ENCODE measurements at places on chromosomes 7 and 10. TPM values are rescaled to one million over a fixed set of nuclear protein-coding genes. Genes with fewer than 3 reads are reported as not detected.

Gene UCN3
- not detected for total RNA-seq

Gene OPN4
- not detected for total RNA-seq

DNA sequence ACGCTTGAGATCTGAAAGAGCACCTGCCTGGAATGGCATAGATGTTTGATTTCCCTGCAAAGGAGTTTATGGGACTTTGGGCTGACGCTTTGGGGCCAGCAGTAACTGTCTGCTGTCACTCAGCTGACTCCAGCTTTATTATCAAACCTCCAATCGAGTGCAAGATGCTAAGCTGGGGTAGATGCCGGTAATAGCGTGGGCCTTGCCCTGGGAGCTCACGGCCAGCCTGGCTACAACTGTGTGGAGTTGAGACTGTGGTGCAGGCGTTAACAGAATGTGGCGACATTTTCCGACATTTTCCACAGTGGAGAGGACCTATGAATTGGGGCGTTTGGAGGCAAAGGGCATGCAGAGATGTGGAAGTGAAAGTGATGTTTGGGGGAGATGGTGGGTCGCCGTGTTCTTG is 1.3 kb downstream of the CHST12 start:
- H3K27ac ChIP-seq: peak overlapping the region; percentile 99
- H3K36me3 ChIP-seq: peaks cover 25% of the 10 kb centered on the region

GRCh38 chr7:22612776-22613175 is 112.8 kb upstream of the STEAP1B start:
- no peak for DNase-seq
- no peak overlapping the region for H3K4me3 ChIP-seq
- H3K36me3 ChIP-seq: peaks cover 4% of the 10 kb centered on the region
- no peak overlapping the region for H3K27ac ChIP-seq

GRCh38 chr10:121981346-121981745 is 6.3 kb upstream of the NSMCE4A start:
- DNase-seq: no peak
- H3K4me3 ChIP-seq: no peak overlapping the region
- H3K27me3 ChIP-seq: peaks cover 3% of the 10 kb centered on the region
- H3K27ac ChIP-seq: no peak overlapping the region

- peaks cover 13% of the 10 kb centered on the region for H3K27me3 ChIP-seq
- H3K4me3 ChIP-seq: no peak overlapping the region
- no peaks in the 10 kb centered on the region for H3K36me3 ChIP-seq
- DNase-seq: no peak
- peaks cover 7% of the 10 kb centered on the region for H3K4me1 ChIP-seq
Measured at GRCh38 chr10:103781329-103782061, 73.9 kb downstream of the SH3PXD2A start.

- no peaks in the 10 kb centered on the region for H3K4me1 ChIP-seq
- H3K27ac ChIP-seq: no peak overlapping the region
- no peak for DNase-seq
- H3K27me3 ChIP-seq: no peaks in the 10 kb centered on the region
- H3K4me3 ChIP-seq: no peak overlapping the region
- no peaks in the 10 kb centered on the region for H3K36me3 ChIP-seq
Measured at GRCh38 chr10:66778351-66778750, 147.5 kb upstream of the LRRTM3 start.

GRCh38 chr10:75619635-75620034 is 188.2 kb downstream of the LRMDA start:
- H3K4me1 ChIP-seq: no peaks in the 10 kb centered on the region
- no peak overlapping the region for H3K27ac ChIP-seq
- no peak overlapping the region for H3K4me3 ChIP-seq

Gene GOLGA7B
- 12.0 TPM for total RNA-seq

Gene ASB13
- total RNA-seq: 10.8 TPM

Gene CPA2
- not detected for total RNA-seq

Gene CPSF4
- 62.1 TPM for total RNA-seq

Gene RASA4B
- 18.0 TPM for total RNA-seq

- DNase-seq: no peak
- peaks cover 10% of the 10 kb centered on the region for H3K4me1 ChIP-seq
- no peak overlapping the region for H3K27ac ChIP-seq
- no peak overlapping the region for H3K4me3 ChIP-seq
- peaks cover 50% of the 10 kb centered on the region for H3K27me3 ChIP-seq
Measured at GRCh38 chr7:45212606-45213005, 55.0 kb downstream of the RAMP3 start.

Gene INA
- total RNA-seq: not detected

GRCh38 chr10:78338717-78339116 is 305.1 kb downstream of the RPS24 start:
- no peak overlapping the region for H3K27ac ChIP-seq
- H3K4me3 ChIP-seq: no peak overlapping the region
- H3K36me3 ChIP-seq: no peaks in the 10 kb centered on the region
- peaks cover 5% of the 10 kb centered on the region for H3K27me3 ChIP-seq

Gene HYAL4
- total RNA-seq: not detected
